Ascending aorta (tissue), 2 donors: ENCODE measurements at places on chromosomes 16 and 17.

- no peak for DNase-seq
Observed at GRCh38 chr16:11372829-11373306, 27.6 kb downstream of the RMI2 start.

- DNase-seq: no peak
Observed at GRCh38 chr16:77680496-77680895, 41.8 kb upstream of the NUDT7 start.

DNA sequence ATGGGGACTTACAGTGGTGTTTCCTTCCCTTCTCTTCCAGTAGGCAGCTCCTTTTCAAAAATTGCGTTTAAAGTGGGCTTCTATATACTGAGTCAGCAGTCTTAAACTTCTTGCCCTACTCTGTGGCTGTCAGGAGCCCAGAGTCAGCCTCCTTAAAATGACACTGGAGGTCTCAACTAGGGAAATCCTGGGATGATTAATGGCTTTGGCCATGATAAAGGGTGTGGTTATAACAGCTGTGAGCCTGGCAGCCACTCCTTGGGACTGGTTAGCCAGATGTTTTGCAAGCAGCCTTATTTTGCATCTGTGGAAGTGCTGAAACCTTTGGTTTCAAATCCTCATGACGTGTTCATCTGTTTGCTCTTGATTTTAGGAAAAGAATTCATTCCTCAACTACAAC, 25.0 kb downstream of the TAC4 start:
- no peak for DNase-seq

- no peak for DNase-seq
Observed at GRCh38 chr17:48068491-48068961, 20.4 kb downstream of the NFE2L1 start.

DNA sequence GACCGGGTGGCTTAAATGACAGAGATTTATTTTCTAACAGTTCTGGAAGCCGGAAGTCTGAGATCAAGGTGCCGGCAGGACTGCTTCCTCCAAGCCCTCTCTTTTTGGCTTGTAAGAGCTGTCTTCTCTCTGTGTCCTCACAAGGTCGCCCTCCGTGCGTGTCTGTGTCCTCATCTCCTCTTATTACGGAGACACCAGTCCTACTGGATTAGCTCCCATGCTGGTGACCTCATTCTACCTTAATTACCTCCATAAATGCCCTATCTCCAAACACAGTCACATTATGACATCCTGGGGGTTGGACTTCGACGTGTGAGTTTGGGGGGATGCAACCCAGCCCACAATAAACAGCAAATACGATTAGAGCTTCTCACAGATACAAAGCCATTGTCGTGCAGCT, 161.5 kb downstream of the FOXL1 start:
- DNase-seq: no peak

DNA sequence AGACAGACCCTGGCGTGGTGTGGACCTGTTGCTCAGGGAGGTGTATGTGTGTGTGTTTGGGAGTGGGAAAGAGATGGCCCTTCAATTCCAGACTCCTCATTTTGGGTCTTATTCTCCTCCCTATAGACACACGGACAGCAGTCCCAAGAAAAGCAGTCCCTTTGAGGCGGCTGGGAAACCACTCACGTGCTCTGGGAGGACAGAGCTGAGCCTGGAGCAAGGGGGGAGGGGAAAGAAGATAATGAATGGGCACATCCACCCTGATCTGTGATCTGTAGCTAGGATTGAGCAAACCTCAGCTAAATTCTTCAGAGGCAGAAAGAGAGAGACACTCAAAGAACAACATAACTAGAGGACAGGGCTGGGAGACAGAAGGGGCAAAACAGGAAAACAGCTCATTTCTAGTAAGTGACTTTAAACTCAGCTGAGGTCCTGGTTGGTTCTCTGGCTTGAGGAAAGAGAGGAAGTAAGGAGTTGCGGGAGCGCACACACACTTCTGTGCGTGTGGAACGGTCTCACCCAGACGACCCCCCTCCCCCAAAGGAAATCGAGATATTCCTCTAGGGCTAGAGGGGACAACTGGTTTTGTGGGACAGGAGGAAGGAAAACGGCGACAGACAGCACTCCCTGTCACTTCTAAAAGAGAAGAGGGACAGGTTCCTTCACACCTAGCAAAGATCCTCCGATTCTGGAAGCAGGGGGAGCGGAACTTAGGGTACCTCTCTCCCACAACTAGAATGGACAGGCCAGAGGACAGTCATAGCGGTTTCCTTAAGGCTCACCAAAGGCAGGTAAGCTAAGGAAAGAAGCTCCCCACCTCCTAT, 658 bp downstream of the RAB5C start:
- DNase-seq: no peak

- no peak for DNase-seq
Observed at GRCh38 chr17:2902546-2902945, 106.3 kb downstream of the RAP1GAP2 start.

GRCh38 chr17:46822388-46822921, 4.0 kb upstream of the WNT3 start:
- no peak for DNase-seq

- DNase-seq: no peak
Observed at GRCh38 chr17:5823219-5823618, 238.9 kb upstream of the NLRP1 start.

- DNase-seq: no peak
Observed at GRCh38 chr17:76416457-76416856, 32.0 kb downstream of the SPHK1 start.

DNA sequence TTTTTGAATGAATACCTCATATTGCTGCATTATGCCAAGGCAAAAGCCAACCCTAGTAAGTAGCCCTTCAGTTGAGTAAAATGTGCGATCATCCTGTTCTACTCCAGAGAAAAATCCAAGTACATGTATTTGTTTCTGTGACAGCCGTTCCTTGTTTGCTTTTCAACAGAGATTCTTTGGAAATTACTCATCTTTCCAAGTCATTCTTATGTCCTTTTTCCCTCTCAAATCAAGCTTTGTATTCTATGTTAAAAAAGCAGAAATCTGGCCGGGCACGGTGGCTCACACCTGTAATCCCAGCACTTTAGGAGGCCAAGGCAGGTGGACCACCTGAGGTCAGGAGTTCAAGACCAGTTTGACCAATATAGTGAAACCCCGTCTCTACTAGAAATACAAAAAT, 112.9 kb upstream of the HAS3 start:
- DNase-seq: no peak

DNA sequence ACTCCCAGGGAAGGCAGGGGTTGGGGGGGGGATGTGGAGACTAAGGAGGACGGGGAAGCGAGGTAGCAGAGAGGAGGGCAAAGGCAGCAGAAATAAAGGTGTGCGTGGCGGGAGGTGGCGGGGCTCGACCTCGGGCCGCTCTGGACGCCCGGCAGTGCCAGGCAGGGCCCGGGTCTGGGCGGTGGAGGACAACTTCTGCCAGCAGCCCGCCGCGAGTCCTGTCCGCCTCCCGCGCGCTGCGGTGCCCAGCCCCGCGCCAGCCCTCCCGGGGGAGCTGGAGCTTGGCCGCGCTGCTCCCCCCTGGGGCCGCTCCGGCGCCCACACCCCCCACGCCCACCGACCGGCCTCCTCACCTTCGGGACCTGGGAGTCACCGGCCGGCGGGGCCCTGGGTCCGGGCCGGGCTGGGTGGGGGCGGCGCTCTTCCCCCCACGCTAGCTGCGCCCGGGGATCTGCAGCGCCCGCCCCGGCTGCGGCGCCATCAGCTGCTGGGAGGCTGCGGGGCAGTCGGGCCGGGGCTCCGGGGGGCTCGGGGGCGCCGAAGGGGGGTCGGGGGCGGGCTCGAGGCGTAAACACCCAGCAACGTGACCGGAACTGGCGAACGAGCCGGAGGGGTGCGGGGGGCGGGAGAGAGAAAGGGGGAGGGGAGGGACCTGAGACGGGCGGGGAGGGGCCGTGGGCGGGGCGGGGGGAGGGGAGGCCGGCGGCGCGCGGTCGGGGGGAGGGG, at the start of gene CCDC92B:
Gene CCDC92B, minus strand, starts transcription at position 595 of the 726 bp plus-strand sequence. CDS start 14,507 bp downstream, outside the sequence.
- DNase-seq: no peak

GRCh38 chr16:52488837-52489289, 58.1 kb downstream of the TOX3 start:
- DNase-seq: no peak

GRCh38 chr16:84813141-84813934, 6.4 kb upstream of the CRISPLD2 start:
- DNase-seq: no peak

DNA sequence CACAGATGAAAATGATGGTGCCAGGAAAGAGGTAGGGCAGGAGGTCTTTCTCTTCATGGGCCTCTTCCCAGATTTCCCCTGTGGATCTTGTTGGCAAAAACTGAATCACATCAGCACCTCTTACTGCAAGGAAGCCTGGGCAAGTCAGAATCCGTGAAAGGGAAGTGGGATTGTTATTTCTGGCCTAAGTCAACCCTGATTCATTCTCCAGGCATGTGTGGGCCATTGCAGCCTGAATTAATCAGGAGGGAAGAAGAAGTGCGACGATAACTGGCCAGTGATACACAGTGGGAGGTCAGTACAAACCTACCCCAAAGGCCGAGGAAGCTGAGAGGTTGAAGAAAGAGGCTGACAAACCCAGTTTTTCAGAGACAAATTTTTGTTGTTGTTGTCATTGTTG, 17.9 kb upstream of the NSMCE1 start:
- DNase-seq: peak; percentile 83

GRCh38 chr17:29379084-29379991, 10.8 kb upstream of the TAOK1 start:
- DNase-seq: no peak

DNA sequence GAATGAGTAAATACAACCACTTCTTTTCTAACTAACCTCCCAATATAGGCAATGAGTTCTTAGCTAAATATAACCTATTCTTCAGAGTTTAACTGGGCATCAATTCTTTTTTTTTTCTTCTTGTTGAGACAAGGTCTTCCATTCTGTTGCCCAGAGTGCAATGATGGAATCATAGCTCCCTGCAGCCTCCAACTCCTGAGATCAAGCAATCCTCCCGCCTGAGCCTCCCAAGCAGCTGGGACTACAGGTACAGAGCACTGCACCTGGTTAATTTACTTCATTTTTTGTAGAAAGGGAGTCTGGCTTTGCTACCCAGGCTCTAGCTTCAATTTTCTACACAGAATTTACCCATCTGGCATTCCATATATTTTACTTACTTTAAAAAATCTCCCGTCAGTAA, 1.1 kb downstream of the METTL16 start:
- no peak for DNase-seq

GRCh38 chr17:75693500-75694481, 26.7 kb downstream of the SAP30BP start:
- peak; percentile 43 for DNase-seq

DNA sequence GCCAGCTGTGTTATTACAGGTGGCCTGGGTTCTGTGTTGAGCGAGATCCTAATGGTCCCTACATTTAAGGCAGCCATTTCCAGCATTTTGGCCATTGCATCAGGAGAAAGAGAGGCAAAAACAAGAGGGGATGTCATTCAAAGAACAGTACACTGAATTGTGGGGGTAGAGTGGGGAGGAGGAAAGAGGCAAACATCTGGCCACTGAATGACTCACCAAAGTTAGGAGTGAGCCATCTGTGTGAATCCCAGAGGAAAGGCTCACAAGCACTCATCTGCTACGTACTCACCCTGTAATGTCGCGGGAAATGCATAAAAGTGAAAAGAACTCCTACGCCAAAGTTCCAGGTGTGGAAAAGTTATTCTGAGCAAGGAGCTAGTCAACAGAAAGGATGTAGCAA, 16.7 kb downstream of the KRABD2 start:
- no peak for DNase-seq

GRCh38 chr16:31877876-31878642, 4.5 kb downstream of the ZNF267 start:
- DNase-seq: no peak

DNA sequence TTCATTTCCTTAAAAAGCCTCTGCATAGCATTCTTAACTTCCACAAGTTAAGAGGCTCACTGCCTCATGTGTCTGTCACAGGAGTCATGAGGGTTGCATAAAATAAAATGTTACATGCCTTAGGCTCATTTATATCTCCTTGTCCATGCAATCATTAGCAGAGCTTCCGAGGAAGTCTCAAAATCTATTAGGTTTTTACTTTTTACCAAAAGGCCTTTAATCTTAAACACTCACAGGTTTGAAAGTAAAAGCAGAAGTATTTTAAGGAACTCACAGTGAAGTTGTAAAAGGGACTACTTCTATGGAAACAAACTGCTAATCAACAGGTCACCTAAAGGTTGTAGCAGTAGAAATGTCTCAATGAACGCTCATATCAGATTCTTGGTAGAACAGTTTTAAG, 5.2 kb upstream of the ATP6V0A1 start:
- DNase-seq: no peak

GRCh38 chr17:66481271-66481670, 178.9 kb downstream of the PRKCA start:
- no peak for DNase-seq

GRCh38 chr16:69233124-69233523, 46.2 kb downstream of the SNTB2 start:
- DNase-seq: no peak

GRCh38 chr16:50363656-50364055, 5.1 kb downstream of the BRD7 start:
- DNase-seq: no peak

DNA sequence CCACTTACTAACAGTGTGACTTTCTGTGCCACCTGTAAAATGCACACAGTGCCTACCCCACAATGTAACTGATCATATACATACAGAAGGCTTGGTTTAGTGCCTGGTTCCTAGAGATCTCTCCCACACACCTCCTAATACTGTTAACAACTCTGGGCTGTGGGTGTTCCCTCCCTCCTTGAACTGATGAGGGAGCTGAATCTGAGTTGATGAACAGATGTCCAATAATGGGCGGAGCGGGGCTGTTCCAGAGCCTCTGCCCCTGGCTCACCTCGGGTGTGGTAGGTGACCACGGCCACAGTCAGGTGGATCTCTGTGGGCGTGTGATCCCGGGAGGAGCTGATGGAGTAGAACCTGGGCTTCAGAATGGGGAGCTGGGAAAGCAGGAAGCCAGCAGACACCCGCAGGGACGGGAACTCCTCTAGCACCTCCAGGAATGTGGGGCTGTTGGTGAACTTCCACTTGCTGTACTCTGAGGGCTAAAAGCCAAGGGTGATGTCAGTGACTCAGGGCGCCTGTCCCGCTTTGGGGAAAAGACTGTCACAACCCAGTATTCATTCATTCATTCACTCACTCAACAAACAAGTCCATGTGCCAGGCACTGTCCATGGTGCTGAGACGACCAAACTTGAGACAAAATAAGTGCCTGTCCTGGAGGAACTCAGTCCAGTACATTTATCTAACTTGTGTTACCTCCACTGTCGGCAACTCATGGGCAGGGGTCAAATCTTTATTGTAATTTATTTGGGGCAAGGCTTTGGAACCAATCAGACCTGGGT, 37.6 kb downstream of the NOS2 start:
- no peak for DNase-seq
